ENCODE measurements at places on chromosomes 3 and 15. TPM values are rescaled to one million over a fixed set of nuclear protein-coding genes. Genes with fewer than 3 reads are reported as not detected.

Gene C3orf85
- total RNA-seq = not detected

Gene SCAANT1
- not detected for total RNA-seq

Gene GPR62
- 11.9 TPM for total RNA-seq

Gene LRRC31
- 0.23 TPM for total RNA-seq

Gene TRPM1
- total RNA-seq = 0.64 TPM
